Activated CD4-positive, alpha-beta T cell treated with anti-CD3 and anti-CD28 coated beads for 24 hours (primary cell): ENCODE measurements at places on chromosomes 11 and 22.

GRCh38 chr22:41621911-41622179, 750 bp downstream of the XRCC6 start:
- DNase-seq = no peak

DNA sequence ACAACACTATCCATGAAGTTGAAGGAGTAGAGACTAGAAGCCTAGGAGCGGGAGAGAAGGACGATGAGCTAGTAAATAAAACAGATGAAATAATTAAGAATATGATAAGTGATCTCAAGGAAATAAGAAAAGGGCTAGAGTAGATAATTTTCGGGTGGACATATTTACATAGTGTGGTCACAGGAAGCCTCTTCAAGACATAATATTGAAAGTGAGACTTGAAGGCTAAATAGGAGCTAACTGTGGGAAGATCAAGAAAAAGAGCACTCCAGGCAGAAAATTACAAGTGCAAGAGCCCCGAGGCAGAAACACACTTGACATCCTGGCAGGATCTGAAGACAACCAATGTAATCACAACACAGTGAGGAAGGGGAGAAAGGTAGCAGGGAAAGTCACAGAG, 11.9 kb upstream of the PPFIBP2 start:
- no peak for DNase-seq

DNA sequence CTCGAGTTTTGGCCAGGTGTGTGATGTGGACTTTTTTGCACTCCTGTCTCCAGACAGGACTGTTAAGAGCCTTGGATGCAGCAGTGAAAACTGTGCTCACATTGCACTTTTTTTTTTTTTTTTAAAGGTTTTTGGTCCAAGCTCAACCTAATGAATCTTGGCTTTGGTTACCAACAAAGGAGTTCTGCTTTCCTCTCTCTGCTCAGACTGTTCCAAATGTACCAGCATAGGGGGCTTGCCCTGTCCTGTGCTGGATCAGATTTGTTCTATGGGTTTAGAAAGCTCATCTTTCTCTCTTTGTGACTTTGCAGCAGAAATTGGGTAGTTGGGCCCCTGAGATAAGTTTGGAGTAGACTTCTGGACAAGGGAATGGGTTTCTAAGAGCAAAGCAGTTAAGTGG, 45.3 kb downstream of the POLD3 start:
- no peak for DNase-seq

GRCh38 chr11:64593156-64594105, 2.4 kb downstream of the SLC22A12 start:
- DNase-seq = no peak

DNA sequence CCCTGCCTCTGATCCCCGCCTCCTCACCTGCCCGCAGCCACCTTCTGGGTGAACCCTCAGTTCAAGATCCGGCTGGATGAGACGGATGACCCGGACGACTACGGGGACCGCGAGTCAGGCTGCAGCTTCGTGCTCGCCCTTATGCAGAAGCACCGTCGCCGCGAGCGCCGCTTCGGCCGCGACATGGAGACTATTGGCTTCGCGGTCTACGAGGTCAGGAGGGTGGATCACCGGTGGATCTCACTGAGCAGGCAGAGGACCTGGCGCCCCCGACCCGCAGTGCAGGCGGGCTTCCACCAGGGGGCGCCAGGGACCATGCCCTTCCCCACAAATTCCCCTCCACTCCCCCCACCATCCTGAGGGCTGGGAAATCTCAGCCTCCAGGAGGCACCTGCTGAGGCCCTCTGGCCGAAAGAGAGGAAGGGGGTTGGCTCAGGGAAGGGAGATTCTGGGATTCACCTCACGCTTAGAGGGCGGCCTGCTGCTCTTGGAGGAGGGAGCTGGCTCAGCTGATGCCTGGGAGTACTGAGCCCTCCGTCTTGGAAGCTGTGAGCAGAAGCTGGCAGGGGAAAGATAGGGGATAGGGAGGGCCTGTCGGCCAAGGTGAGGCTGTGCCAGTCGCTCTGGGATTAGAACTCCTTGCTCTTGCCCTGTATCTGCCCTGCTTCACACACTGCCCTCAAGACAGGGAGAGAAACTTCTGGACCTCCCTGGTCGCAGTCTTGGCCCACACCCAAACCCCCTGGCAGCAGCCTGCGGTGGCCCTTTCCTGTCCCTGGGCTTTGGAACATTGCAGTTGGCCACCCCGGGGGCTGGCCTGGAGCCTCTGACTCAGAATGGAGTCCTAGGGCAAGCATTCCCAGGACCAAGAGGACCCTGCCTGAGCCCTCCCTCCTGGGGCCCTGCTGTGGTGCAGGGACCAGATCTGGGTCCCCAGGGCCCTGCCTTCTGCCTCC, 23.2 kb downstream of the CAPN1 start:
- no peak for DNase-seq
